ENCODE measurements at places on chromosomes 3 and 15.

- DNase-seq: no peak
These were observed 255.9 kb downstream of the NFKBIZ start for GRCh38 chr3:102105193-102105592.

DNA sequence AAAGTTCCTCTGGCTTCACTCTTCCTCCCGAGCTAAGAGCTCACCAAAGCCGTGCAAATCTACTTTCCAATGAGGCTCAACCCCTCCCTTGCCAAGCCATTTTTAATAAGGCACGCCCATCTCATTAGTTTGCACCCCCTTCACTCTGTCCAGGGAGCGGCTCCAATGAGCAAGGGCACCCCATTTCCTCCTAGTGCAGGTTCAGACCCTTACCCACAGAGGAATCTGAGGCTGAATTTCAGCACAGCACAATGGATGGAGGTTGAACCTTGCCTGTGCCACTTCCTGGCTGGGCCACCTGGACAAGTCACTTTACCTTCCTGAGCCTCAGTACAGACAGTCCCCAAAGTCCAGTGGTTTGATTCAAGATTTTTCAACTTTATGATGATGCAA is 25.4 kb downstream of the XPC start:
- no peak for DNase-seq

DNA sequence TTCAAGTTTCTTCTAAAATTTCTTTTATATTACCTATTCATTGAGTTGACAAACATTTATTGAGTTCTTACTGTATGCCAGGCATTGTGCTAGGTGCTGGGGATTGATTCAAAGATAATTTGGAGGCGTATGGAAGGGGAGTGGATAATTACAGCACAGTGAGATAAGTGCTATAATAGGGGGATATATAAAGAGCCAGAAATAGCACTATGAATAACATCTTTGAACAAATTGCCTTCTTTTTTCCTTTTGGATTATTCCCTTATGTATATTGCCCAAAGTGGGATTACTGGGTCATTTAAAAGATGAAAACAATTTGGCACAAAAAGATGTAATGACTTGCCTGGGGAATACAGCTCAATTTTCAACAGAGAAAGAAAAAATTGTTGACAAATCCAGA is 64.6 kb downstream of the LPP start:
- DNase-seq: no peak

GRCh38 chr3:168914662-168915061 is 748.9 kb downstream of the MECOM start:
- DNase-seq: no peak

GRCh38 chr3:42347928-42348327 is 62.5 kb downstream of the LYZL4 start:
- DNase-seq: no peak

GRCh38 chr3:152199102-152199840 is 69.5 kb upstream of the MBNL1 start:
- DNase-seq: no peak

DNA sequence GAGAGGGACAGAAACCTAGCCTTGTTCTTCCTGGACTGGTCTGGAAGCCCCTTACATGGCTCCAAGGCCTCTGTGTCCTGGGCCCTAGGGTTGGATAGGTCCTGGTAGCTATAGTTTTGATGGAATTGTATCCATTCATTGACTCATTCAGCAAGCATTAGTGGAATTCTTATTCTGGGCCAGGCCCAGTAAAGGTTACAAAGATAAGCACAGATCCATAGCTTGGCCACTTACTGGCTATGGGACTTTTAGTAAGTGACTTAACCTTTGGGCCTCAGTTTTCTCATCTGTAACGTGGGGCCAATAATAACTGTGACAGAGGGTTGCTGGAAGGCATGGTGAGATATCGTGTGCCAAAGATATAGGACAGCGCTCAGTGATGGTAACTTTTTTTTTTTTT is 13.6 kb upstream of the DAG1 start:
- no peak for DNase-seq

Measured in activated naive CD4-positive, alpha-beta T cell treated with anti-CD3 and anti-CD28 coated beads, Interleukin-2, amount 50 U/mL, for 72 hours (primary cell).